ENCODE measurements at places on chromosomes 1 and 21.

- no peak for DNase-seq
Observed at GRCh38 chr1:169081503-169082123, 24.9 kb upstream of the ATP1B1 start.

GRCh38 chr1:47938520-47938919 is 58.7 kb downstream of the TRABD2B start:
- no peak for DNase-seq

- peak; percentile 66 for DNase-seq
Observed at GRCh38 chr1:224052772-224053171, 61.1 kb upstream of the FBXO28 start.

DNA sequence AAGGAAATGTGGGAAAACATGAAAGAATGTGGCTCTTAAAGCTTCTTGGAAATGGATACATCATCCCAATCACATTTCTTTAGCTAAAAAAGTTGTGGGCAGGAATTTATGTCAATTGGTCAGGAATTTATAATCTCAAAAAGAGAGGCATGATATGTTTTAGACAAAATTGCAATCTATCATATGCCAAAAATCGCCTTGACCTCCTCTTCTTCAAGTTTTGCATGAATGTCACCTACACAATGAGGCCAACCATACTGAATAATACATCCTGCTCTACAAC is 42.4 kb downstream of the ATP6V1G3 start:
- no peak for DNase-seq

DNA sequence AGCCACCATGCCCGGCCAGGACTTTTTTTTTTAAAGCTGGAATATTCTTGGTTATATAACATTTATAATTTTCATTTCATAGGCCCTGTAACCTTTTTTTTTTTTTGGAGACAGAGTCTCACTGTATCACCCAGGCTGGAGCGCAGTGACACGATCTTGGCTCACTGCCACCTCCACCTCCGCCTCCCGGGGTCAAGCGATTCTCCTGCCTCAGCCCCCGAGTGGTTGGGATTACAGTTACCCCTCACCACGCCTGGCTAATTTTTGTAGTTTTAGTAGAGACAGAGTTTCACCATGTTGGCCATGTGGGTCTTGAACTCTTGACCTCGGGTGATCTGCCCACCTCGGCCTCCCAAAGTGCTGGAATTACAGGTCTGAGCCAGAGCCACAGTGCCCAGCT is 12.6 kb downstream of the ZYG11B start:
- no peak for DNase-seq
